ENCODE measurements at places on chromosomes 7 and 10.

GRCh38 chr7:71266912-71267311, 135.0 kb downstream of the GALNT17 start:
- DNase-seq = no peak

- DNase-seq = no peak
Measured at GRCh38 chr10:119414081-119414611, 128.4 kb downstream of the RGS10 start.

DNA sequence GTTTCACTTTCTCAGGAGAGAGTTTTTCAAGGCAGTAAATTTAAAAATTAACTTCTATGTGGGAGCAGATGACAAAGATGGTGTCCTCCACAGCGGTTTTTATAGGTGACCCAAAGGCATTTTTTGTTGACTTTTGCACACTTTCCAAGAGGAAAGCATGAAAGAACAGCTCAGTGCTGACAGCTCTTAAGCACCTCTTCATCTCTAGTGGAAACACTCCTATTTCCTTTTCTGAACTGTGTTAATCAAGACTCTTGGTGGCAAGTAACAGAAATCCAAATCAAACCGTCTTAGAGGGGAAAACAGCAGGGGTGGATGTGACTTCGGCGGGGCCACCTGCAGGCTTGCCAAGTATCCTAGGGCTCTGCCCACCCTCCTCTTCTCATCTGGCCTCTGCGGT, 71.8 kb upstream of the GATA3 start:
- DNase-seq = no peak

DNA sequence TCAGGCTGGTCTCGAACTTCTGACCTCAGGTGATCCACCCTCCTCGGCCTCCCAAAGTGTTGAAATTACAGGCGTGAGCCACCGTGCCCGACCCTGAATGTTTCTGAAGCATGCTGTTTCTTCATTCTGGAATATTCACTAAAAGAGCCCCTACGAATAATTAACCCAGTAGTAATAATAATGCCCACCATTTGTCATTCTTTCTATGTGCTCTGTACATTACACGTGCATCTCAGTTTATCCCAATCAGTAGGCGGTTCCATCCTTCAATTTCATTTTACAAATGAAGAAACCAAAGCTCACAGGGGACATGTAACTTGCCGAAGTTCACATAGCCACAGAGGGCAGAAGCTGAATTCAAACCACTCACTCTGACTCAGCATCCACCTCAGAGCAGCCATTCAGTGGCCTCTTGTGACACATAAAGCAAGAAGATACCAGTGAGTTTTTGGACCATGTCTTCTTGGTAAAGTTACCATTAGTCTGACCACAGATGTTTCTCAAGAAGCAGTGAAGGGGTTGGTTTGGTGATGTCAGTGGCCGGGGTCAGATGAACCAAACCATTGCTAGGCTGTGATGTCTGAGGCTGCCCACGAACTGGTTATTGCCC, 71.9 kb upstream of the DUSP5 start:
- no peak for DNase-seq

DNA sequence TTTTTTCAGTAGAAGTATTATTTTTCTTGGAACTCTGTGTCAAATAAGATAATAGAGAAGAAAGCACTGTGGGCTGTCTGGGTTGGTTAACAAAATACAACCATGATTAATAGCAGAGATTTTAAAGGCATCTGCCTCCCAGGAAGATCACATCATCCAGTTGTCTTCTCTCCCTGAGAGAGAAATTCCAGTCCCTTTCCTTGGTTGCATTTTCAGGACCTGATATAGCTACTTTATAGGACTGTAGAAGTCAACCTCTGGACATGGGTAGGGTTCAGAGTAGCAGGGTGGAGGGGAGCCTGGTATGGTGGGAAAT, 309.9 kb upstream of the IGFBP3 start:
- no peak for DNase-seq

GRCh38 chr7:830069-830468, 2.2 kb upstream of the SUN1 start:
- no peak for DNase-seq

DNA sequence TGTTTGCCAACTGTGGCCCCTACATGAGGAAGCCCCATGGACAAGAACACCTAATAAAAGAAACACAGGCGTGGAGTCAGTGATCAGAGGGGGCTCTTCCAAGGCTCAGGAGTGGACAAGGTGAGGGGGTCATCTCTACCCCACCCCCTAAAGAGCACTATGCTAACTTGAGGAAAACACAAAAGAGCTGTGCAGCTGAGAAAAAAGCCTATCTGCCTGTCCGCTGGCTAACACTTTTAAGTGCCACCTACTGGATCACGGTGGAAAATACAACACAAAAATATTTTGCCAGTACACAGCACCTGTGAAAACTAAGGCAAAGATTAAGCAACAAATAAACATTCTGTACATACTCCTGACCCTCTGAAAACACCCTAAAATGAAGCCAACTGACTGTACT, 53.1 kb upstream of the COBL start:
- DNase-seq = no peak

GRCh38 chr10:77636282-77636966, 1.2 kb downstream of the KCNMA1 start:
- DNase-seq = no peak

DNA sequence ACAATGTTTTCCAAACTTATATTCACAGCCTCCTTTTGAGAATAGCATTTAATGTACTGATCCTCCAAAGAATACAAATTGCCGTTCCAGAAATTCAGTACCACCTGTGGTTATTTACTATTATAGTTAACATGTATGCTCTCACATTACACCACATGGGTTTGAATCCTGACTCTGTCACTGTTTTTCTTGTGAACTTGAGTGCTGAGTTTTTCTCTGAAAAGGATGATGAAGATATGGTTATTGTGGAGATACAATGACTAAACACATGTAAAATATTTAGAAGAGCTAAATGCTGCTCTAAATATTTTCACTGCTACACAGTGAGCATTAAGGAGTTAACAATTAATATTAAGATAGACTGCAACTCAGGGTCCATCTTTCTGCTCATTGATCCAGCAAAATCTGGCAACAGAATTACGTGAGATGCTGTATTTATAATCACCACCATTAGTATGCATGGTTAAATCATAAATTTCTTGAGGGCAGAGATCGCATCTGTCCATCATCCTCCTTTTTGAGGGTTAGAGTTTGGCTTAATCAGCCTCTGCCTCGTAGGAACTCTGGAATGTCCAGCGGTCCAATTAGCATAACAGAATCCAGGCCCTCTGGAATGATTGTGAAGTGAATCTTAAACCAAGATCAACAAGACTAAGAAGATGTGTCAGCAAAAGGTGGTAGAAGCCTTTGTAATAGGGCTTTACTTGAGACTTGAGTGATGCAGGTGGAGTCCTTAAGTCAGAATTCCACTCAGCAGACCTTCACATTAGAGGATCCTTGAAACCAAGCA, 152.8 kb downstream of the MACC1 start:
- DNase-seq = no peak

- DNase-seq = no peak
Measured at GRCh38 chr7:100374601-100375000, 1.3 kb downstream of the PILRA start.

DNA sequence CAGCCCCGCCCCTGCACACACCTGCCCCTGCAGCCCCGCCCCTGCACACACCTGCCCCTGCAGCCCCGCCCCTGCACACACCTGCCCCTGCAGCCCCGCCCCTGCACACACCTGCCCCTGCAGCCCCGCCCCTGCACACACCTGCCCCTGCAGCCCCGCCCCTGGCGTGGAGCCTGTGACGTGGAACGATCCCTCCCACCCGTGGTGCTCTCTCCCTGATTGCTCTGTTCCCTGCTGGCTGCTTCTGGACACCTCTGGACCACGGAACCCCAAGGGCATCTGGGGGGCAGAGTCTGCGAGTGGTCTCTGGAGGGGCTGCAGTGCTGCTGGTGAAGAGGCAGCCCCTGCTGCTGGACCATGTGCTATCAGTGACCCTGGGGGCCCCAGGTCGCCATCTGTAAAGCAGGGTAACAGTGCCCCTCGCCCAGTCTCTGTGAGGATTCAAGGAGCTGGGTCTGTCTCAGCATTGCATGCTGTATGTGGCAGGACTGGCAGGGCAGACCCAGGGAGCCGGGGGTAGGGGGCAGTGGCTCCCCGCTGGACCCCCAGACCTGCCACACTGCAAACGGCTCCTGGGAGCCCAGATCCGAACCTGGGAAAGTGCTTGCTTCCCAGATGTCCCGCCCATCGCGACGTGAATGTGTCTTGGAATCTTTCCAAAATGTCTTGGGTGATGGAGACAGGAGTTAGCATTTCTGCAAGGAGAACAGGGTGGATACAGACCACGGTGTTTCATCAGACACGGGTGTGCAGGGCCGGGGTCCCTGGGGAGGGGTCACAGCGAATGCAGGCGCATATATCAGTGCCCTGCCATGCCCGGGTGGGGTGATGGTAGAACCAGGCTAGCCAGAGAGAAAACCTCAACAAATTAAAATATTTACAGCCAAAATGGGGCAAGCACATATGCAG, 27.9 kb upstream of the NKX6-2 start:
- DNase-seq = no peak

GRCh38 chr10:72337039-72337629, 17.6 kb downstream of the DNAJB12 start:
- DNase-seq = no peak

DNA sequence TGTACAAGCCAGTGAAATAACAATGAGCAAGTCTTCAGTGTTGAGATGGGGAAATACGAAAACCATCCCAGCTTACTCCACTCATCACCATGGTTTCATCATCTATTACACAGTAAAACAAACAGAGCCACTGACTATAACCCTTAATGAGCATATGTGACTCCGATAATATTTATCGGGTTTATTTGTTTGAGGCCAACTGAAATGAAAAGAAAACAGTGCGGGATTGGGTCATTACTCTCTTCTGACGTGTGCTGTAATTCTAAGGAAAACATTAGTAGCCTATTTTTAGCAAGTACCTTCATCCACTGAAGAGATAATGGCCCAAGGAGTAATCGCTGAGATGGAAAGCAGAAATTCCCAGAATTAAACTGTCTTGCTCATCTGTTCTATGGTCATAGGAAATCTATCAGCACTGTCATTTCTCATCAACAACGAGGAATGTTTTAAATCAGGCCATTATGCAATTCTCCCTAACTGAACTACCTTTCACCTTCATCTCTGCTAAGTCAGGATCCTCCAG, 716.5 kb downstream of the INHBA start:
- DNase-seq = no peak

GRCh38 chr7:28595801-28596200, 183.5 kb downstream of the CREB5 start:
- no peak for DNase-seq

- DNase-seq = no peak
Measured at GRCh38 chr10:80444124-80444523, 10.0 kb upstream of the TSPAN14 start.

DNA sequence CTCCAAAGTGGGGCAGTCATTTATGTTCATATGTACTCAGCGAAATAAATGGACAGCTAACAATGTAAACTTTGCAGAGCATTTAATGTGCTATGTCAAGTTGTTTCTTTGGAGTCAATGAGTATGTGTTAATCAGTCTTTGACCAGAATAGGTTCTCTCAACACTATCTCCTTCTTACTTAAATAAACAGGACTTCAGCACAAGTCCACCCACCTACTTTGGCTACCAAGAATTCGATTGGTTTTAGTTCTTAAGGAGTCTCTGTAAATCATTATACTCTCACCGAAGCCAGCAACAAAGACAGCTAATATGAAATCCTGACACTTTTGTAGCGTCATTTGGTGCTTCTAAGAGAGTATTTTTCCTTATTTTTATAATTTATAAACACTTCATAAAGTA, 6.9 kb downstream of the WEE2 start:
- DNase-seq = no peak

DNA sequence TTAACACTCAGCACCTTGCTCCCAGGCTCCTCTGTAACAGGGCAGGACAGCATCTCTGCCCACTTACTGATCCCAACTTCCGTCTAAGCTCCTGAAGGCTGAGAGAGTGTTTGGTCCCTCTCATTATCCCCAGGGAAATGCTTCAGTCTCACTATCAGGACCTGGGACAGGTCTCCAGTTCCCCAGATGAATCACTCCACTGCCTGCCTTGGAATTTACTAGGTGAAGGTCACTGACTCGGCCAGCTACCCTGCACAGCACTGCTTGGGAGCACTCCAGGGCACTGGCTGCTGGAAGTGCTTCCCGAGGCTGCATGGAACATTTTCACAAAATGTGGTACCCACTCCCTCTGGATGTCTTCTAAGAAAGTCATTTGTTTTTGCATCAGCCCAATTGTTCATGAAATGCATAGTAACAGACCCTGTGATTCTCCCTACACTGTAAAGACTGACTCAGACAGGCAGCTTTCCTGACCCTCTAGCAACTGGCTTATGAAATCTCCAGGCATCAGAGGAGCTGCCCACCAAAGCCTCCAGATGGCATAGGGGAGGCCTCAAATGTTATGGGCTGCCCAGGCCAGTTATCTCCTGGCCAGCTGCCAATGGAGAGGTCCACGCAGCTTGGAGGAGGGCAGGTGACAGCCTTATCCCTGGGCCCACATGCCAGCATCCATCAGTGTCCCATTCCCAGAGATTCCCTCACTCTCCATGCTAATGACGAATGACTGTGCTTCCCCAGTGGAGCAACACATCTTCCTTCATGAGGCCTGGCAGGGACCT, 89.1 kb downstream of the GFRA1 start:
- no peak for DNase-seq

- no peak for DNase-seq
Measured at GRCh38 chr7:43653891-43654504, 71.1 kb downstream of the STK17A start.

DNA sequence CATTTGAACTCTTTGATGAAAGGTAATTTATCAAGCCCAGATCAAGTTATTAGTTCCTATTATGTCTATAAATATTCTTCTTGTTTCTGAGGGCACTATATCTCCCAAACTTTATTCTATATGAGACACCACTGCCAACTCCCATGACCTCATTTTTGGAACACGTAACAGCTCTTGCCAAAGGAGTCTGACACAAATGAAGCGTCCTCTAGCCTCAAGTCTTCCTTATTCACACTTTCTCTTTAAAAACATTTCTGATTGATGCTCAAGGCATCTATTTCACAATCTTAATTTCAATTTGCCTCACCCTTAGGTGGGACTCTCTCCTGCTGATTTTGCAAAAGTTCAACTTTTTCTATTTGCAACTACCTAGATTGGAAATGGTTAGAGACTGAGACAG, 848.4 kb downstream of the GATA3 start:
- no peak for DNase-seq

GRCh38 chr7:137953665-137954470, 48.0 kb downstream of the CREB3L2 start:
- DNase-seq = no peak

GRCh38 chr10:61750943-61751471, 88.3 kb downstream of the CABCOCO1 start:
- DNase-seq = no peak

DNA sequence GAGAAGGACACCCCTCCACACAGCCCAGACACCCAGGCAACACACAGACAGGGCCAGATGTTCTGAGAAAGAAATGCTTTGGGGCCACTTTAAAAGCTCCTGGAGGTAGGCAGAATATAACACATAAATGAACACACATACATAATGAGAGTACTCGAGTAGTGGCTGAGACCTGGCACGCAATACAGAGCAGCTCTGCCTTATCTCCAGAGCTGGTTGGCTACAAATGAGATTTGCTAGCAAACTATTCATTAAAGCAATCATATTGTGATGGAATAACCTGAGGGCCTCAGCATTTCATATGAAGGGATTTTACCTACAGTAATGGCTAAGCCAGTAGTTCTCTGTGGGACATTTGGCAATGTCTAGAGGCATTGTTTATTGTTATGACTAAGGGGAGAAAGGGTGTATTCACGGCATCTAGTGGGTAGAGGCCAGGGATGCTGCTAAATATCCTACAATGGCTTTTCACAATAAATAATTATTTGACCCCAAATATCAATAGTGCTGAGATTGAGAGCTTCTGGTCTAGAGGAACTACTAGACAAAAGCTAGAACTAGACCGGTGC, 5.5 kb upstream of the IMPDH1 start:
- DNase-seq = no peak

Data from cerebellar nuclear complex (tissue), 1 donor.